ENCODE measurements at places on chromosomes 7 and 10.

DNA sequence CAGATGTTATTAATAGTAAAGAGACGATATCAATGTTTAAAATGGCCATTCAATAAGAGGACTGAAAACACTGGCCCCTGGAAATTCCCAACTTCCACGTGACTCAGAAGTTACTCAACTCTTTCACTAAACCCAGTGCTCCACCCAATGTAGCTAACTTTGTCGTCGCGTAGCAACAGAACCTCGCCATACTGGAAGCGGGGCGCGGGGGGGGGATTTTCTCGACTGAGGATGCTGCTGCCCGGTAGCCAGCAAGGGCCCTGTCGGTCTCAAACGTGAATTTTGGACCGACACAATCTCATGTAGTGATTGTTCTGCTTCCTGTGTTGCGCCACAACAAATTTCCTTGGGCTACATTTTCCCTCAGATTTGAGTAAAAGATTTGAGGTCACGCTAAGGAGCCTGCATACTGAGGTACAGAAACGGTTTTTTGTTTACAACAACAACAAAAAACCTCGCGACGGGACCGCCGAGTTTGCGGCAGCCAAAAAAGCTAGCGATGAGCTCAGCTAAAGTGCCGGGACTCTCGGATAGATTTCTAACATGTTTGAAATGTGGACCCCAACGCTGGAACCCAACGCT, 977 bp upstream of the SFR1 start:
- DNase-seq, result peak; percentile 82
- no peaks in the 10 kb centered on the region for H3K27me3 ChIP-seq
- H3K27ac ChIP-seq, result peak overlapping the region; percentile 97
- H3K4me3 ChIP-seq, result peak overlapping the region; percentile 90

DNA sequence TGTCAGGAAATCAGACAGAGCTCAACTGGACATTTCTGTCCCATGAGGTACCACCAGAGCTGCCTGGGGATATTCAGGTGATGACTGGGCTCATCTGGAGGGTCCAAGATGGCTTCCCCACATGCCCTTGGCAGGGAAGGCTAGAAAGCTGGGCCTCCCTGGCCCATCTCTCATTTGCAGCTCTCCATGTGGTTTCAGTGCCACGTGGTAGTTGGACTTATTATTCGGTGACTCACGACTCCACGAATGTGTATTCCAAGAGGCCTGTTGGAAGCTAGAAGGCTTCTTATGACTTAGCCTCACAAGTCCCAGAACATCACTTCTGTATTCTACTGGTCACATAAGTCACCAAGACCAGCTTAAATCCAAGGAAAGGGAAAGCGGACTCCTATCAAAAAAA, 22.8 kb downstream of the NSMCE4A start:
- H3K4me1 ChIP-seq, result peaks cover 2% of the 10 kb centered on the region
- H3K27ac ChIP-seq, result no peak overlapping the region
- no peak overlapping the region for H3K4me3 ChIP-seq
- DNase-seq, result no peak
- no peaks in the 10 kb centered on the region for H3K27me3 ChIP-seq

DNA sequence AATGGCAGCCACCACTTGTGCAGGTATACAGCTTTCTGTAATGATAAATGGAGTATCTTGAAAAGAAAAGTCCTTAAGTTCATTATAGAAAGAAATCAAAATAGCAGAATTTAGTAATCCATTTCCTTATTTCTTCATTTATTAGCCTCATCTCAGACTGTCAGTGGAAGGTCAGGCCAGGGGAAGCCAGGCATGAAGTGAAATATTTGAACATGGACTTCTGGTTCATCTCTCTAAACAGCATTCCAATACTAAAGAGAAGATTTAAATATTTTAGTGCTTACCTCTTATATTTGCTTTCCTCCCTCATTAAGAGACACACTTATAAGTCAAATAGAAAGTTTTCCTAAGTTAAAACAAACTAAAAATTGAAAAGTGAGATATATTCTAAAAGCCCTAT, 26.8 kb downstream of the TRDMT1 start:
- peaks cover 8% of the 10 kb centered on the region for H3K36me3 ChIP-seq
- no peak for DNase-seq
- peaks cover 28% of the 10 kb centered on the region for H3K4me1 ChIP-seq
- no peak overlapping the region for H3K27ac ChIP-seq
- no peak overlapping the region for H3K4me3 ChIP-seq

DNA sequence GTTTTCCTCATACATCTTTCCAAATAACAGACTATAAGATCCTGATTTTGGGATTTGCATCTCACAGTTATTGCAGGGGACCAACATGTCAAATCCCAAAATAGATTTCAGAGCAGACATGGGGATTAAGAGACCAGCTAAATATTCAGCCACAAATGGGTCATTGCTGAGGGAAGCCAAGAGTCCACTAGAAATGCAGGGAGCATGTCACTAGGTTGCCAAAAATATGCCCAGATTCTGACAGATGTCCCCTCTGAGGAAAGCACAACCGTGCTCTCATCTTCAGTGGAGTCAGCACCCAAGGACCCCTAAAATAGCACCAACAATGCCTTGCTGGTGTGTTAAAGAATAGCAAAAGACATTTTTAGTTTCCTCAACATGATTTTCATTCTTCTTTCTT, 56.2 kb upstream of the AGK start:
- H3K36me3 ChIP-seq, result no peaks in the 10 kb centered on the region
- H3K4me1 ChIP-seq, result no peaks in the 10 kb centered on the region
- no peak overlapping the region for H3K4me3 ChIP-seq
- H3K27ac ChIP-seq, result no peak overlapping the region
- DNase-seq, result no peak

- H3K27ac ChIP-seq, result no peak overlapping the region
- no peaks in the 10 kb centered on the region for H3K36me3 ChIP-seq
These were observed 391.7 kb downstream of the KCNMA1 start for GRCh38 chr10:77245953-77246352.
